Mucosa of descending colon (tissue), 3 donors: ENCODE measurements at places on chromosomes 2 and 18. TPM values are rescaled to one million over a fixed set of nuclear protein-coding genes. Genes with fewer than 3 reads are reported as not detected.

The PARD6G gene
- total RNA-seq: 8.5 TPM

The SGPP2 gene
- 101 TPM for total RNA-seq

The SDC1 gene
- total RNA-seq: 162 TPM

The CCDC102B gene
- total RNA-seq: 4.5 TPM

The VSNL1 gene
- total RNA-seq: 5.4 TPM

The DYSF gene
- 19.4 TPM for total RNA-seq

The IL1RN gene
- 0.76 TPM for total RNA-seq

The MRPS5 gene
- 65.1 TPM for total RNA-seq

The FAM228A gene
- not detected for total RNA-seq

The CCDC74A gene
- total RNA-seq: 1.4 TPM

The C2orf68 gene
- total RNA-seq: 45.5 TPM

The REG3G gene
- total RNA-seq: not detected

The SULT1C4 gene
- 4.1 TPM for total RNA-seq

The MOGAT1 gene
- not detected for total RNA-seq

The SLC23A3 gene
- total RNA-seq: 13.6 TPM

The ARHGAP15 gene
- 8.2 TPM for total RNA-seq

The CNTNAP5 gene
- total RNA-seq: 3.3 TPM

The TMEM17 gene
- 0.61 TPM for total RNA-seq

The GPN1 gene
- total RNA-seq: 23.3 TPM

The OSR1 gene
- 8.1 TPM for total RNA-seq

The PLEKHB2 gene
- 73.8 TPM for total RNA-seq

The GAL3ST2 gene
- 46.5 TPM for total RNA-seq

The FEV gene
- 0.63 TPM for total RNA-seq

The RIT2 gene
- 0.44 TPM for total RNA-seq

The WNT10A gene
- total RNA-seq: 1.1 TPM

The NXPH2 gene
- not detected for total RNA-seq

The RPRM gene
- 9.2 TPM for total RNA-seq

The ECEL1 gene
- not detected for total RNA-seq

The UGT1A4 gene
- 2.9 TPM for total RNA-seq

The CD302 gene
- 9.4 TPM for total RNA-seq

The CD226 gene
- total RNA-seq: 2.7 TPM

The PKDCC gene
- total RNA-seq: 88.8 TPM

The KLHL14 gene
- total RNA-seq: 0.12 TPM

The TRPM8 gene
- total RNA-seq: not detected

The TFPI gene
- 46.7 TPM for total RNA-seq

The GPR155 gene
- 4.7 TPM for total RNA-seq

The HK2 gene
- total RNA-seq: 317 TPM

The EIF2AK3 gene
- 30.4 TPM for total RNA-seq

The DYNC2LI1 gene
- total RNA-seq: 19.0 TPM

The EHD3 gene
- total RNA-seq: 0.87 TPM
